ENCODE measurements at places on chromosomes 3 and 15. TPM values are rescaled to one million over a fixed set of nuclear protein-coding genes. Genes with fewer than 3 reads are reported as not detected.

The CHCHD4 gene
- total RNA-seq = 11.0 TPM

The GABRA5 gene
- not detected for total RNA-seq

The CPNE4 gene
- not detected for total RNA-seq

The HIGD2B gene
- not detected for total RNA-seq

The TMEM43 gene
- 134 TPM for total RNA-seq

The SEMA5B gene
- total RNA-seq = 0.72 TPM

The CYP1A1 gene
- total RNA-seq = 1.2 TPM

The SERPINI1 gene
- total RNA-seq = 7.6 TPM

The RBP2 gene
- total RNA-seq = not detected

The TLR9 gene
- total RNA-seq = 0.23 TPM

The USP19 gene
- total RNA-seq = 57.9 TPM

The ROPN1 gene
- not detected for total RNA-seq

The DUOX2 gene
- total RNA-seq = not detected

The MASP1 gene
- total RNA-seq = 1.7 TPM

The SOX14 gene
- not detected for total RNA-seq

The PP2D1 gene
- not detected for total RNA-seq

The ACTR8 gene
- 33.2 TPM for total RNA-seq

The RASSF1 gene
- total RNA-seq = 37.3 TPM

The NPAP1 gene
- not detected for total RNA-seq

The PSTPIP1 gene
- 4.4 TPM for total RNA-seq

The EXD1 gene
- total RNA-seq = not detected

The PLSCR4 gene
- total RNA-seq = 119 TPM

The NR1I2 gene
- total RNA-seq = 0.20 TPM

The AGTR1 gene
- 0.30 TPM for total RNA-seq

The SHC4 gene
- 3.9 TPM for total RNA-seq

The ADAMTSL3 gene
- 1.6 TPM for total RNA-seq

The ADAMTS17 gene
- total RNA-seq = 4.8 TPM

The SENP8 gene
- 1.9 TPM for total RNA-seq

The FMN1 gene
- total RNA-seq = 2.5 TPM

The GOLGA6L10 gene
- total RNA-seq = 0.85 TPM

The ARHGEF26 gene
- total RNA-seq = 1.4 TPM

The RAB6B gene
- 4.2 TPM for total RNA-seq

The PAQR9 gene
- 0.36 TPM for total RNA-seq

The LMCD1 gene
- total RNA-seq = 49.8 TPM

The IQCB1 gene
- 9.4 TPM for total RNA-seq

The RAMAC gene
- 25.8 TPM for total RNA-seq

The BNC1 gene
- total RNA-seq = 0.91 TPM

The PPM1M gene
- 28.5 TPM for total RNA-seq

The BCHE gene
- 0.73 TPM for total RNA-seq

The PLCH1 gene
- 0.03 TPM for total RNA-seq

The CLDN16 gene
- total RNA-seq = 0.30 TPM

The SOX2 gene
- total RNA-seq = 0.63 TPM

The MCF2L2 gene
- total RNA-seq = 0.33 TPM

The ZNF80 gene
- not detected for total RNA-seq

The KIF15 gene
- total RNA-seq = 2.9 TPM

The GPR171 gene
- total RNA-seq = not detected

The CFAP100 gene
- not detected for total RNA-seq

The ATP2C1 gene
- total RNA-seq = 172 TPM

The IL17RB gene
- under 0.01 TPM for total RNA-seq

All from smooth muscle cell of the pulmonary artery (primary cell).